ENCODE measurements at places on chromosomes 13 and 19. TPM values are rescaled to one million over a fixed set of nuclear protein-coding genes. Genes with fewer than 3 reads are reported as not detected.

CEACAM7 gene
- total RNA-seq = not detected

APOC4 gene
- not detected for total RNA-seq

TMEM86B gene
- 0.52 TPM for total RNA-seq

KLK14 gene
- not detected for total RNA-seq

ZNF563 gene
- total RNA-seq = 3.1 TPM

PALM3 gene
- not detected for total RNA-seq

HIF3A gene
- 79.3 TPM for total RNA-seq

TJP3 gene
- not detected for total RNA-seq

ERICH4 gene
- not detected for total RNA-seq

METTL21C gene
- 29.7 TPM for total RNA-seq

ARHGEF18 gene
- total RNA-seq = 12.0 TPM

CEACAM1 gene
- total RNA-seq = 0.52 TPM

SLC6A16 gene
- total RNA-seq = not detected

NTN5 gene
- total RNA-seq = under 0.01 TPM

ZNF547 gene
- 3.1 TPM for total RNA-seq

POU2F2 gene
- total RNA-seq = 0.52 TPM

TDRD12 gene
- total RNA-seq = 1.6 TPM

KATNAL1 gene
- 16.2 TPM for total RNA-seq

WDFY2 gene
- 6.8 TPM for total RNA-seq

FAM98C gene
- 4.7 TPM for total RNA-seq

FFAR2 gene
- total RNA-seq = 1.0 TPM

CARM1 gene
- total RNA-seq = 19.8 TPM

FOSB gene
- 42.8 TPM for total RNA-seq

C19orf73 gene
- total RNA-seq = not detected

SYT3 gene
- total RNA-seq = not detected

ERF gene
- total RNA-seq = 12.0 TPM

ZNF331 gene
- total RNA-seq = 6.3 TPM

SLC25A41 gene
- total RNA-seq = 0.52 TPM

SMIM17 gene
- total RNA-seq = 0.52 TPM

ARHGAP33 gene
- total RNA-seq = 1.0 TPM

IGFL1 gene
- not detected for total RNA-seq

HPN gene
- 0.52 TPM for total RNA-seq

IRS2 gene
- 2.6 TPM for total RNA-seq

SHD gene
- total RNA-seq = 24.5 TPM

LILRA1 gene
- total RNA-seq = not detected

CEACAM20 gene
- not detected for total RNA-seq

SELENOW gene
- 450 TPM for total RNA-seq

F10 gene
- 33.9 TPM for total RNA-seq

TSSK6 gene
- not detected for total RNA-seq

TTC9B gene
- total RNA-seq = not detected

ZNF222 gene
- total RNA-seq = 5.7 TPM

All from skeletal muscle tissue (tissue), 5 donors.